ENCODE measurements at places on chromosomes 12 and 14.

GRCh38 chr14:89619596-89619995, 202.6 kb upstream of the FOXN3 start:
- no peak for DNase-seq

- no peak for DNase-seq
Observed at GRCh38 chr14:89851106-89851505, 103.4 kb downstream of the EFCAB11 start.

DNA sequence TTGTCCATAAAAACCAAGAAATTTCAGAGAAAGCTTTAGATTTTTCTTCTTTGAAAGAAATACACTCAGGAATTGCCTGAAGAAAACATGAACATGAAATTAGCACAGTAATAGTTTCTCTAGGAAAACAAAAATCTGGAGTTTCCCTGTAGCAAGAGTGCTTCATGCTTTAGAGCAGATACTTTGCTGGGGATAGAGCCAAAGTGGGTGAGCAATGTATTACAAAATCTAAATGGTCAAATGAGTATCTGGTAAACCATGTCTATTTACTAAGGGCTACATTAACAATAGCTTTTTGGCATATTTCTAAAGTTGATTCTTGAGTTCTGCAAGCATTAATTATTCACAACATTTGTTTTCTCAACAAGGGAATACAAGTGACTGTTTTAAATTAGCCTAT, 26.2 kb downstream of the AVPR1A start:
- no peak for DNase-seq

DNA sequence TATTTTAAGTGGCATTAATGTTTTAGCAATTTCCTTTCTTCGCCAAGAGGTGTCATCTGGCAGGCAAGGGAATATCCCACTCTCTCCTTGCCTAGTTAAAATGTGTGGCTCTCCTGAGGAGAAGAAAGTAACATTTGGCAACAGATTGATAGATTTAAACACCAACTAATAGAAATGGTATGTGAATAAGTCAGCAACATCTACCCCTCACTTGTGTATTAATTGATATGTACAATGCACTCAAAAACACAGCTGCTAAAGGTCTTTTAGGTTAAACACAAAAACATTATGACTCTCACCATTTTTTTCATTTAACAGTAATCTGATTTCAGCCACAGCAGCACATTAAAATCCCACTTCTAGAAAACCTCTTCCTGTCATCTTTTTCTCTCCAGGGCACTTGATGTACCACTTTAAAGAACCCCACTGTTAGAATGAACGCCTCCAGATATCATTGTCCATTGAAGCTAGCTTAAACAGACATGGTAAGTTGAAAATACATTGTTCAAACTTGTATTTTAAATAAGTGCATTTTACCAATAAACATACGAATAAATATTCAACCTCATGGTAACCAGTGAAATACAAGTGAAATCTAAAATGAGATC, 151.7 kb downstream of the RPAP3 start:
- DNase-seq: no peak

DNA sequence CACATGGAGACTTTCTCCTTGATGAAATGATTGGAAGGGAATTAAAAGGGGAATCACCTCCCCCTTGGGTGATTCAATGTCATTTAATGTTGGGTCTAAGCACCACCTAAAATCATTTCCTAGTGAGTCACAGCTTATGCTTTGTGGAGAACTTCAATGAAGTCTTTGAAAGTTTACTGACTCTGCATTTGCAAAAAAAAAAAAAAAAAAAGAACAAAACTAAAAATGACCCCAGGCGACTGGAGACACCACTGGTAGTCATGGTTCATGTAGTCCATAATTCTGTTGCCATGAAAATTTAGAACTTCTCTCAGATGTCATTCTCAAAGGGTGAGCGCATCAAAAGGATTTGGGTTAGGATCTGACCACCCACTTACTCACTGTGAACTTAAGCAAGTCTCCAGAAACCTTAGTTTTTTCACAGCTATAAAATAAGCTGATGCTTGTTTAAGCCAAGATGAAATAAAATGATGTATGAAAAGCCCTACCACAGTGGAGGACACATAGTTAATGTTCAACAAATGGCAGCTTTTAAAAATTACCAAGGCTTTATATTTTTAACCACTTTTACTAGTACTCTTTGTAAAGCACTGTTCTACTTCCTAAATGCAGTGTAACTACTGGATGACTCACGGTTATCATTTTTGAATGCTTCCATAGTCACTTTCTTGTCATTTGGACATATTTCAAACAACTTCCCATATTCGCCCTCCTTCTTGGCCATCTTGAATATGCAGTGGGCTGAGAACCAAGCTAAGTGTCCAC, 18.1 kb upstream of the KSR2 start:
- DNase-seq: no peak

DNA sequence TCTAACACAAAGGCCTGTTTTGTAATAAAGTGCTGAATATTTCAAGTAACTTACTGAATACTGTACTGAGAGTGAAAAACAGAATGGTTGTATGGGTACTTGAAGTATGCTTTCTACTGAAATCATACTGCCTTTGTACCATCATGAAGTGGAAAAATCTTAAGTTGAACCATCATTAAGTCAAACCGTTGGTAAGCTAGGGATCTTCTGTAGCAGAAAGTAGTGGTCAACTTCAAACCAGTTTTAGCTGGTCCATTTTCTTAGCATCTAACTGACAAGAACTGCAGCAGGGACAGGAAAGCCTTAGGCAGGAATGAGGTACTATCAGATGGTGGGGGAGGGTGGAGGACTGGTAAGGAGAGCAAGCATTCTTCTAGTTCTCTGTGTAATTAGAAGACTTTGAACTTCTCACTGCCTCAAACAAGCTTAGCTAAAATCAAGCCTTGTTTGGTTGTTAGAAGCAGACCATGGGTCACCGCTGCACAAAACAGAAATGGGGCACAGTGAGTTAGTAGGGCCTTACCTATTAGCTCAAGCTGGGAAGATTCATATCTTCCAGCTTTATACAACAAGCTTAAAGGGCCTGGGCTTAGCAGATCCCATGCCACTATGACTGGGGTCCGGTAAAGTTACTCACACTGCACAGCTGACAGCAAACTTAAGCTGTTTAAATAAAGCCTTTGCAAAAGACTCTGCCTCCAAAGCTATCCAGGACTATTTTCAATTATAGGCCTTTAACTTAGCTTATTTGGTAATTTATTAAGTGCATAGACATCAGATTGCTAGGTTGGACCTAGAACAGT, 73.8 kb downstream of the ACADS start:
- DNase-seq: no peak

DNA sequence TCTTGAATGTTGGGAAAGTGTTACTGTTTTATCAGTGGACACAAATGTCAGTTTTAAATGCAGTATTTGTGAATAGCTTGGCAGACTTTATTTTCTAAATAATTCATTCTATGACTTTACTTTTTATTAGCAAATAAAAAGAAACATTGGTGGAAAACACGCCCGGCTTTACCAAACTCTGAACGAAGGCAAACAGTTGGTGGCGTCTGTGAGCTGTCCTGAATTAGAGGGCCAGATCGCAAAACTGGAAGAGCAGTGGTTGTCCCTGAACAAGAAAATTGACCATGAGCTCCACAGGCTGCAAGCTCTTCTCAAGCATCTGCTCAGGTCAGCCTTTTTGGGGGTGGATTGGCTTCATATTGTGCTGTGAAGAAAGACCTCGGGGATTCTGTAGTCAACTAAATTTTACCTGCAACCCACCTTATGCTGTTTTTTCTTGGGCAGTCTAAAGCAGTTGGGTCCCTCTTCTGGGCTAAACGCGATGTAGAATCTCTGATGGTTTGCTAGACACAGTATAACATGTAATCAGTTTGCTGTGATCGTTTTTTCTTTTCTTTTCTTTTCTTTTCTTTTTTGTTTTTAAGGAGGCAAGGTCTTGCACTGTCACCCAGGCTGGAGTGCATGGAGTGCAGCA, 156.4 kb downstream of the ESR2 start:
- no peak for DNase-seq

DNA sequence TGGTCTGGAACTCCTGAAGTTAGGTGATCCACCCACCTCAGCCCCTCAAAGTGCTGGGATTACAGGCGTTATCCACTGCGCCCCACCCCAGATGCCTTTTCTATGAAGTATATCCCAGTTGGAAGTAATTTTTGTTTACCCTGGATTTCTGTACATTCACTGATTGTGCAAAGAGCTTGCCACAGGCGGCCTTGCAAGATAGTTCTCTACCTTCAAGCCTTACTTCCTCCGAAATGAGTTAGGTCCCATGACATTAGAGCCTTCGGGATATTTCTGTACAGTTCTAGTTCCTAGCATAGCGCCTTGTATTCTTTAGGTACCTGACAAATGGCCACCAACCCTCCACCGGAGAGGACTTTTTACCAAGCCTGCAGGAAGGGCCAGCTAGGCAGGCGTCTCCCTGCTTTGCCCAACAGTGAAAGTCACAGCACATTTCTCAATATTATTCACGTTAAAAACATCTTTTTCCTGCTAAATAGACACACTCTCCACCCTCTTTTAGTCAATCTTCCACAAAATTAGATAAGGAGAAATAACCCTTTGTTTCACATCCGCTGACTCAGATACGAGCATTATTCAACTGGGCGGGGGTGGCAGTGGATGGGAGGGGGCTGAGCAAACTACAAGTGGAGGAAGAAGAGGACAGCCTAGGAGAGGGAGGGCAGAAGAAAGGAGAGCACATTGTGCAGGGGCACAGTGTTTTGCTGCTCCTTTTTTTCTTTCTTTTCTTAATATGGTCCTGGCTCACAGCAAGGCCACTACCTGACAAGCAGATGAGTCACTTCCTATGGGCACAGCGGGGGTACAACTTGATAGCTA, 40.0 kb upstream of the CAPRIN2 start:
- no peak for DNase-seq

GRCh38 chr12:83954956-83955601, 957.5 kb downstream of the SLC6A15 start:
- DNase-seq: peak; percentile 3

GRCh38 chr14:49992448-49992847, 99.6 kb downstream of the ARF6 start:
- DNase-seq: no peak
